ENCODE measurements at places on chromosomes 4 and X. TPM values are rescaled to one million over a fixed set of nuclear protein-coding genes. Genes with fewer than 3 reads are reported as not detected.

Gene CT45A8
- not detected for total RNA-seq

Gene ANXA5
- 359 TPM for total RNA-seq

Gene P2RY10
- not detected for total RNA-seq

Gene PAK3
- total RNA-seq, result not detected

Gene TMEM255A
- total RNA-seq, result 2.9 TPM

Gene KLHL5
- 74.6 TPM for total RNA-seq

Gene SLC2A9
- total RNA-seq, result 17.5 TPM

Gene SLC39A8
- total RNA-seq, result 14.1 TPM

Gene AWAT2
- not detected for total RNA-seq

Gene ZNF711
- 12.7 TPM for total RNA-seq

Gene PUDP
- 57.5 TPM for total RNA-seq

Gene CENPI
- total RNA-seq, result 21.1 TPM

Gene TMSB15A
- not detected for total RNA-seq

Gene CENPVL1
- total RNA-seq, result not detected

Gene PCDH19
- total RNA-seq, result 0.14 TPM

Gene PDE6B
- total RNA-seq, result not detected

Gene RTL9
- 0.26 TPM for total RNA-seq

Gene COL25A1
- not detected for total RNA-seq

Gene BEND2
- not detected for total RNA-seq

Gene MFAP3L
- 1.9 TPM for total RNA-seq

Gene ANXA10
- not detected for total RNA-seq

Gene SSX4
- total RNA-seq, result not detected

Gene DDIT4L
- total RNA-seq, result 4.7 TPM

Gene TCEAL7
- total RNA-seq, result not detected

Gene AR
- total RNA-seq, result 0.86 TPM

Gene MFSD8
- total RNA-seq, result 27.9 TPM

Gene USP17L26
- total RNA-seq, result not detected

Gene SATL1
- total RNA-seq, result 0.19 TPM

Gene CLGN
- total RNA-seq, result 5.5 TPM

Gene PPAT
- total RNA-seq, result 55.6 TPM

Gene GPR173
- total RNA-seq, result 0.26 TPM

Gene ZFP92
- 0.09 TPM for total RNA-seq

Gene RBBP7
- 129 TPM for total RNA-seq

Gene SNCA
- total RNA-seq, result 8.4 TPM

Gene ZNF630
- 2.7 TPM for total RNA-seq

Gene KLB
- total RNA-seq, result 2.2 TPM

Gene NRK
- 0.16 TPM for total RNA-seq

Gene BANK1
- total RNA-seq, result 5.8 TPM

Gene ARHGAP24
- 2.5 TPM for total RNA-seq

Gene ANXA3
- total RNA-seq, result 327 TPM

Gene GBA3
- total RNA-seq, result 0.37 TPM

Gene MAGEE1
- 0.66 TPM for total RNA-seq

Gene XPNPEP2
- total RNA-seq, result 0.32 TPM

Gene MAPK10
- 0.28 TPM for total RNA-seq

Gene UGT2B17
- total RNA-seq, result 0.19 TPM

Gene SSX4B
- total RNA-seq, result not detected

Gene GUCY1B1
- not detected for total RNA-seq

Gene UGT2B15
- total RNA-seq, result 0.32 TPM

Gene UGT2A1
- total RNA-seq, result not detected

Measured in Caco-2 (cell line).